ENCODE measurements at places on chromosomes 16 and 17.

DNA sequence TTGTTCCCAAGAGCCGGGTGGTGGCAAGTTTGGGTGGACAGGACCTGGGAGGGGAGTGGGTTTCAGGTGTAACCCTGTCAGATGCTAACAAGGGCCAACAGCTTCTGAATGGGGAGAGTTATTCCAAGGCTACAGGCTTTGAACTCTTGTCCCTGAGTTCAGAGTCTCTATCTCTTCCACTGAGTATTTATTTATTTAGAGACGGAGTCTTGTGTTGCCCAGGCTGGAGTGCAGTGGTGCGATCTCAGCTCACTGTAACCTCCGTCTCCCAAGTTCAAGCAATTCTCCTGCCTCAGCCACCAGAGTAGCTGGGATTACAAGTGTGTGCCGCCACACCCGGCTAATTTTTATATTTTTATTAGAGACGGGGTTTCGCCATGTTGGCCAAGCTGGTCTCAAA, 2.6 kb upstream of the SETD1A start:
- DNase-seq, result no peak

DNA sequence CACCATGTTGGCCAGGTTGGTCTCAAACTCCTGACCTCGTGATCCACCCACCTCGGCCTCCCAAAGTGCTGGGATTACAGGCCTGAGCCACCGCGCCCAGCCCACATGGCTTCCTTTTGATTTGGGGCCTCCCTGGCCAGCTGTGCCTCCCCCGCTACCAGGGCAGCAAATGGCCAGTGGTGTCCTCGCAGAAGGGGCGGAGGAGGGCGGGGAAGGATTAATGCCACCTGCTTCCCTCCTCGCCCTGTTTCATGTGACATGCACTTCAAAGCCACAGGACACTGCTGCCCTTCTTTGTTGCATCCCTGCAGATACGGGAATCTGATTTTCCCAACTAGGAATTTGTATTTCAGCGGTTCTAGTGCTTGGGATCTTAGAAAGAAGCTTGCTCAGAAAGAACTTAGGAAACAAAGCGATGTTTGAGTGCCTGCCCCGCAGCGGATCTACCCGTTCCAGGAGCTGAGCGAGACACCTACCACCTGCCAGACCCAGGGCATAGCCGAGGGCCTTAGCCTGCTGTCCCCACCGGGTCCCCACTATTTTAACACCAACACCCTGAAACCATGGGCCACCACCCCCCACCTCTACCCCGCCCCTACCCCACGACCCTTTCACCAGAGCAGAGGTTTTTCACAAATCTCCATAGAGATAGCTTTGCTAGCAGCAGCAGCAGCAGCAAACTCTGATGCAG, 37.7 kb upstream of the CCDC182 start:
- DNase-seq, result no peak

DNA sequence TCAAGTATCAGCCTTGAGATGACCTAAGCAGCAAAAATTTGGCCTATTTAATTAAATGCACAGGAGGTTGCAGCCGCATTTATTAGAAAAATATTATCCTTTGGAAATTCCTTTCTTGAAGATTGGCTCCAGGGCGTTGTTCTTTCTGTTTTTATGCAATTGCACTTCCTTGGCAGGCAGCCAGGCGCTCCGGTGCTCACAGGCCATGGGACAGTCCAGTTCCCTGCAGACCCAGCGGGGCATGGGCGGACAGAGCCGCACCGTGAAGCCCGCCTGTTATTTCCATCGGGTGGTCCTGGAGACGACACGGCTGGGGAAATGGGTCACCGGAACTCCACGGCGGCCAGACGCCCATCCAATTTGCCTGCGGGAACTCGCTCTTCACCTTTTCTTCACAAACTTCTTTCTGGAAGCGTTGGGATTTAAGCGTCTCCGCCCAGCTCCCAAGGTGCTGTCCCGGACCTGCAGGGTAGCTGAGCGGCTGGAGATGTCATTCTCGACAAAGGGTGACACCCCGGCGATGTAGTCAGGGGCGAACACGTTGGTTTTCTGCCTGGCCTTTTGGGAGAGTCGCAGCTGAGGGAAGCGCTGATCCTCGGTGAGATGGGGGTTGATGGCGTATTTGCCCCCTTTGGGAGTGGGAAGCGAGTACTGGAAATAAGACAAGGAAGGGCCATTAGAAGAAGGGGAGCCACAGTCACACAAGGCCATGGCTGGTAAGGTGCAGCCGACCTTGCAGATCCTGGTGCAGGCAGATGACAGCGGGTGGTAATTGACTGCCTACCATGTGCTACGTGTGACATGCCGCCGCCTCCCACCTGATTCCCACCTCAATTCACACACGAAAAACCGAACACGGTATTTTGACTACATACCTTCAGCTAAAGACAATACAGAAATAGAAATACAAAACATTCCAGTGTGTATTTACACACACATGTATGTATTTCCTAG, 12.5 kb downstream of the NOB1 start:
- no peak for DNase-seq

GRCh38 chr17:10177913-10178505, 20.4 kb downstream of the GAS7 start:
- no peak for DNase-seq

DNA sequence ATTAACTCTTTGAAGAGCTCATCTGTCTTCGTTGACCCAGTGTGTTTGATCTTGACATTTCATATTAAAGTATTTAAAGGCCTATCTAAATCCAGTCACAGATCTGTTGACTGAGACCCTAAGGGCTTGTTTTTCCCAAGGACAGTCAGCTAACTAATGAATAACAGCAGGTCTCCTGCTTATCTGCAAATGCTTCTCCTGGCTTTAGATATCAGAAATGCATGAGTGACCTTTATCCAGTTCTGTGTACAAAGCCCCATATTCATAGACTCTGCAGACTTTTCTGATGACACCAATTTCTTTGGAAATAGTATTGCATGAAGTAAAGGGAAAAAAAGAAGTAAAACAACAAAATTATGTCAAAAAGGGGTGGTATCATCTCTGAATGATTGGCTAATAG, 70.3 kb downstream of the YPEL2 start:
- DNase-seq, result no peak

DNA sequence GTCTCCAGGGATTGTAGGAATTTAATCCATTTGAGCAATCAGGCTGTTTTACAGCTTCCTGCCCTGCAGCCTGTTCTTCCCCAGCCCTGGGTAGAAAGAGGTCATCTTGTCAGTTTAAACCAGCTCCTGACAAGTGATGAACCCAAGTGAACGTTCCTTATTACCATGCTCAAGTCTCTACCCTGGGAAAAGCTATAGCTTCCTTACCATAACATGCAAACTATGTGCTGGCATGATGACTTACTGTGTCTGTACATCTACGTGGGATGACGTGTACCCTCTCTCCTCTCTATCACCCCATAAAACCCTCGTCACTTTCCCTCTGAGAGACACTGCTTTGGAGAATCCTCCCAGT, 452.2 kb downstream of the XYLT1 start:
- DNase-seq, result no peak

- peak; percentile 38 for DNase-seq
Observed at GRCh38 chr16:1331712-1332617, 1.5 kb upstream of the BAIAP3 start.

DNA sequence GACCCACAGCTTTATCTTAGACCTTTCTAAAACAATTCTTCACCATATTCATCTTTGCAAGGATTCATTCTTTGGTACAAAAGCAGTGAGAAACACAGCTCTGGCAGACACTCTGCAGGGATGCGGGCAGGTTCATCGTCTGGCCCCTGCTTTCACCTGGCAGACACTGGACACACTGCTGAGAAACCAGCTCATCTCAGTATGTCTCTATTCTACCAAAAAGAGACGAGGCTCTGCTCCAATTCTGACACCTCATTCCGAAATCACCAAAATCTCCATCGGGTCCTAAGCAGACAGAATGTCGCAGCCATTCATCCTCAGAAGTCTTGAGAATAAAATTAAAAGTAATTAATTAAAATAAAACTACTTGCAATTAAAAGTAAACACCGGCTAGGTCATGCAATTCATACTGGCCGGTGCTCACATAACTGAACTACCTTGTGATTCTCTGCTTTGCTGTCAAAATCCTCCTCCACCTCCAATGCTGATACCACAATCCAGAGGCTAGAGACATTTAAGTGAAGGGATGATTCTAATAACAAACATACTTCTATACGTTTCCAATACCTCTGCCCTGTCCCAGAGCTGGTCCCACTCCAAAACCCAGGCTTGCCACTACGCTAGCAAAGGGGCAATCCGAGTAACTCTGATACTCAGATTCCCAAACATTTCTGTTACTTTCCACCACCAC, 1.3 kb downstream of the RNF157 start:
- DNase-seq, result no peak

DNA sequence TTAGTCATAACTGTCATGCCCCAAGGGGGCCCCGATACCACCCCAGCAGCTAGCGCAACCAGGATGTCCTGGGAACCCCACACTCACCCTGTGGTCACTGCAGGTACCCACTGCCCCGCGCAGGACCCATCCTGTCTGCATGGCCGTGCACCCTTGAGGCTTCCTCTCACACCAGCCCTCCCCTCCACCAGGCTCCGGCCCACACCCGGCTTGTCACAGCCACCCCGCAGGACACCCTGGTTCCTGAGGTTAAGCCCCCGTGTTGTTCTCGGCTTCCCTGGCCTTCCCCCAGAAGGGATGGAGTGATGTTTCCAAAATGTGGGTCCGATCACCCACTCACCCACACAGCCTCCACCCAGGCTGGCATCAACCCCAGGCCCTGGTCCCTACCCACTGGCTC, 7.5 kb downstream of the DNASE1L2 start:
- no peak for DNase-seq

DNA sequence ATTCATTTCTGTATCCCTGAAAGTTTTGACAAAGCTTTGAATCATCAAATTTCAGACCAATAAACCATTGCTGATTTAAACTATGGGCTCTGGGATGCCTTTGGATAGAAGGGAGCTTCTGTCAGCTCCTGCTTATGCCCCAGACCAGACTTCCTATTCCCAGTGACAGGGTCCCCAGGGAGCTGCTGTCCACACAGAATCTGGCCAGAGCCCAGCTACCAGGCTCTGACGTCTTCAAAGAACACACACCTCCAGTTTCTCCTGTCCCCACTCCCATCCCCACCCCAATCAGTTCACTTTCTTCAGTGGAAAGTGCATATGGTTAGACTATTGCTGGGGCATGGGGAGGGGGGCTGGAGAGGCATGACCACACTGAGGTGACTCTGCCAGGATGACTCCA, 51.6 kb upstream of the SREBF1 start:
- DNase-seq, result no peak

DNA sequence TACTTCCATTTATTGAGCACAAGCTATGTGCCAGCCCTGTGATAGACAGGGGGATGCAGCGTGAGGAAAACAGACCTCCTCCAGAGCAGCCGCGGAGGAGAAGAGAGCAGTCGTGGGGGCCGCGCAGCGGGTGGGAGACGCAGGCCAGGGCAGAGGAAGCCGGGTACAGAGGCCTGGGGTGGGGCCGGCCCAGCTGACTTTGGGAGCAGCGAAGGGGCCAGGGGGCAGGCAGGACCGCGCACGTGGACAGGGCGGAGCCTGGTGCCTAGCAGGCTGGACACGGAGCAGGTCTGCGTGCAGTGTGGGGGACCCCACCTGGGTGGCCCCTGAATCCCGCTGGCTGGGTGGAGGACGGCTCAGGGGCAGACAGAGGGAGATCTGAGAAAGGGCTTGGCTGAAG, 46.2 kb downstream of the ZFPM1 start:
- no peak for DNase-seq

All from activated CD4-positive, alpha-beta T cell treated with anti-CD3 and anti-CD28 coated beads for 48 hours (primary cell).